ENCODE measurements at places on chromosomes 1 and 21.

DNA sequence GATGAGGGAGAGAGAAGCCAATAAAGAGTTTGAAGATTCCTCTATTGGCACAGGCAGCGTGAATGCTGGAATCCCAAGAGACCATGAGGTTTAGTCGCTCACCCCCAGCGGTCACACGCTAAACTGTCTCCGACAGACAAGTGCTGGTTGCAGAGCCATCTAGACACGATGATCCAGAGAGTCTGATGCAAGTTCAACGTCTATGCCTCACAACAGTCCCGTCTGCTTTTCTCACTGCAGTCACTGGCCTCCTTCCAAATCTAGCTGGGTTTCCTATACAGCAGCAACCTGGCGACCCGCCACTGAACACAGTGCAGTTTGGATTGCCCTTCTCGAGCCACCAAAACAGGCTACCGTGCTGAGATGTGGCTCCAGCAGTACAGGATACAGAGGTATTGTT, 98.6 kb upstream of the KRTAP19-8 start:
- no peak for DNase-seq

- DNase-seq: no peak
These were observed 864.4 kb downstream of the USP25 start for GRCh38 chr21:16594191-16594590.

GRCh38 chr21:15839026-15839425, 109.2 kb downstream of the USP25 start:
- DNase-seq: no peak

- no peak for DNase-seq
These were observed 199.1 kb upstream of the KCND3 start for GRCh38 chr1:112188611-112189010.

GRCh38 chr1:118335331-118335732, 150.3 kb upstream of the SPAG17 start:
- DNase-seq: no peak

GRCh38 chr1:99331636-99332035, 67.3 kb downstream of the PLPPR4 start:
- DNase-seq: no peak

- DNase-seq: no peak
These were observed 470.5 kb downstream of the LTN1 start for GRCh38 chr21:28522014-28522799.

GRCh38 chr1:81208441-81208840, 592.3 kb upstream of the ADGRL2 start:
- DNase-seq: no peak

GRCh38 chr1:234611225-234611846, 1.4 kb upstream of the IRF2BP2 start:
- DNase-seq: no peak

GRCh38 chr21:41318218-41318617, 1.6 kb downstream of the FAM3B start:
- DNase-seq: no peak

Measured in stimulated activated CD4-positive, alpha-beta T cell treated with anti-CD3 and anti-CD28 coated beads, TNF-alpha, amount 100 ng/mL, for 48 hours (primary cell).